ENCODE measurements at places on chromosomes 6 and 20.

GRCh38 chr6:45677381-45678284 is 299.9 kb upstream of the SUPT3H start:
- DNase-seq = no peak

- DNase-seq = no peak
Observed at GRCh38 chr6:114151064-114151690, 180.2 kb upstream of the HDAC2 start.

DNA sequence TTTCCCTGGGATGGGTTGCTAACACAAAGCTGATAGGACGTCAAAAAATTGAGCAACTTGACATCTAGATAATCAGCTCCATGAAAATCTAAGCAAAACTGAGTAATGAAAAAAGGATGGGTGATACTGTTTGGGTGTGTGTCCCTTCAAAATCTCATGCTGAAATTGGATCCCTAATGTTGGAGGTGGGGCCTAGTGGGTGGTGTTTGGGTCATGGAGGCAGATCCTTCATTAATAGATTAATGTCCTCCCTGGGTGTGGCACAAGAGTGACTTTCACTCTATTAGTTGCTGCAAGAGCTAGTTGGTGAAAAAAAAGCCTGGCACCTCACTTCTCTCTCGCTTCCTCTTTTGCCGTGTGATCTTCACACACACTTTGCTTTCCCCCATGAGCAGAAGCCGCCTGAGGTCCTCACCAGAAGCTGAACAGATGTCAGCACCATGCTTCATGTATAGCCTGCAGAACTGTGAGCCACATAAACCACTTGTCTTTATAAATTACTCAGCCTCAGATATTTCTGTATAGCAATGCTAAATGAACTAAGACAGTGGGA is 160.9 kb downstream of the FRK start:
- no peak for DNase-seq

- DNase-seq = no peak
Observed at GRCh38 chr6:84072442-84072997, 38.9 kb downstream of the MRAP2 start.

DNA sequence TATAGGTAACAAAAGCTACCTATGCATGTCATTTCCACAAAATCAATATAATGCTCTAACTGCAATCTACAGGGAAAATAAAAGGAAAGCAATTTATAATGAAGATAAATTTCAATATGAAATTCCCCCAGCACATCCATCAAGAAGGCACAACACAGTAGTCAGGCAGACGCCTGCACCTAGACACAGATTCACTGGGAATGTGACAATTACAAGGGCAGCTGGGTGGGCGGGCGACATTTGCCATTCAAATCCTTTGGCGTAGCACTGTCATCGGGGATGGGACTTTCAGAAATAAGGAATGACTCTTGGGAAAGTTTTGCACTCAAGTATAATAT is 60.4 kb downstream of the SULF2 start:
- DNase-seq = no peak

GRCh38 chr6:72080260-72080941 is 194.1 kb downstream of the RIMS1 start:
- peak; percentile 16 for DNase-seq

DNA sequence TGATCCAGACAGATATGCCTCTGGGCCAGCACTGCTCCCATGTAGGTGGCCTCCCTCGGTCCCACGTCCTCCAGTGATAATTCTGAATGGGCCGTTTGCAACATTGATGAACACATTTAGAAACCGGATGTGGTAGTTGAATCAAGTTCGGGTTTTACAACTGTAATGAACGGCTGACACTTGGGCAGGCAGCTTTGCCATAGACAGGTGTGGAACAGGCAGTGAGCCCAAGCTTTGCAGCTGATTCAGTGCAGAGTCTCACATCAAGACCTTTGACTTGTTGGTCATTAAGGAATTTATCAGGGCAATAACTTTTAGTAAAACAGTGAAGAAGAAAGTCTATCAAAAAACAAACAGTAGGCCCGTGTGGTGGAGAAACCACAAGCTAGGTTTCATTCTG is 466.6 kb upstream of the AGPAT4 start:
- no peak for DNase-seq

DNA sequence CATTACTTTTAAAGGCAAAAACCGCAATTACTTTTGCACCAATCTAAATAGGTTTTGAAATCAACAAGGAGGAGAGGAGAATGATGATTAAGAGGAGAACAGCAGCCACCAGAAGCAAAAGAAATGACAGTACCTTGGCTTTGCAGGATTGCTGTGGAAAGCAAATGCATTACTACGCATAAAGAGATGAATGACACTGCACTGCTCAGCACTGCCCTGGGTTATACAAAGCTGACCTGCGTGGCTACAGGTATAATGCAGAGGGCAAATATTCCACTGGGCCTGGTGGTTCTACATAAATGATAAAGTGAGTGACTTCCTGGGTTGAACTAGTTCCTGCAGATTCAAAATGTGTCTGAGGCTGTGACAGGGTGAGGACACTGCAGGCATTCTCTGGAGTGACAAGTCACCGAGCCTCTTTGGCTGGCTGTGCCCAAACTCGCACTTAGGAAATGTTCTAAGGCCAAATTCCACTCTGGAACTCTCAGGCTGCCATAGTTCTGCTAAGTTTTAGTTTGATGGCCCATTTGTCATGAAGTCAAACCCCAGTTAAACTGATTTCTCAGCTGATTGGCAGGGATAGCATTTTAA is 78.6 kb downstream of the INSM1 start:
- no peak for DNase-seq

DNA sequence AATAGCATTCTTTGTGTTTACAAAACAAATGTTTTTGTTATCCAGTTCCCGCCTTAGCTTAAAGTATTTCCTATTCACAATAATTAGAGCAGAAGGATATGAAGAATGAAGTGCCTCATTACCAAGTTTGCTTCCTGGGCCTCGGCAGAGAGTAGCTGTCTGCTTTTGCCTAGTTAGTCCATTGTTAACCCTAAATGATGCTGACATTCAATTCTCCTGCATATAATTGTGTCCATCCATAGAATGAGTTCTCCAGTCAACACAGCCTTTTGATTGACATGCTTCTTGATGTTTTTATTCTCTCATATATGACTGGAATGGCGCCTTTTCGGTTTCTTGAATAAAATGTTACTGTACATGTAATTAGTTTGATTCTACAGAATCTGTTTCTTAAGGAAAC is 100.9 kb downstream of the MYB start:
- no peak for DNase-seq

GRCh38 chr20:10201321-10201870 is 17.2 kb upstream of the SNAP25 start:
- DNase-seq = no peak

DNA sequence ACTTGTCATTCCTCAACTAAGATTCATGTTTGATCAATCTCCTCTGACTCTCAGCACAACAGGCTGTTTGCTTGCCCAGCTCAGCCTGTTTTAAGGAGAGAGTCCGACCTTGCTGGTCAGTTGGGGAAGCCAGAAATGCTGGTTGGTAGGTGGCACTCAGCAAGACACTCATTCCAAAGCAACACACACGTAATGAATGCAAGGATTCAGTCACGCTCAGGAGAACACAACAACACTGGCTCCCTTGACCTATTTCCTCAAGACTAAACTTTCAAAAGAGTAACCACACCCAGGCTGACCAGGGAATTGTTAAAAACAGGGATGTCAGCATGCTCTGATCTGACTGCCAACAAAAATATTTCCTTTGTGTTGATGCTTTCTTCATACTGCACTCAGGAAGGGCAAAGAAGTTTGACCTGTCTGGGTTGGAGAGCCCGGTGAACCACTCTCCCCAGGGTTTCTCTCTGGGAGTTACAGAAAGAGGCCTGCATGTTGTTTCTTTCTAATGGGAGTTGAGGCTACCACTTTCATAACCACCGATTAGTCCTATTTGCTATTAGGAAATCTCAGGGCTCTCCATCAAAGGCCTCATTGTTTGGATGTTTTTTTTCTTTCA is 25.6 kb upstream of the PREP start:
- no peak for DNase-seq

DNA sequence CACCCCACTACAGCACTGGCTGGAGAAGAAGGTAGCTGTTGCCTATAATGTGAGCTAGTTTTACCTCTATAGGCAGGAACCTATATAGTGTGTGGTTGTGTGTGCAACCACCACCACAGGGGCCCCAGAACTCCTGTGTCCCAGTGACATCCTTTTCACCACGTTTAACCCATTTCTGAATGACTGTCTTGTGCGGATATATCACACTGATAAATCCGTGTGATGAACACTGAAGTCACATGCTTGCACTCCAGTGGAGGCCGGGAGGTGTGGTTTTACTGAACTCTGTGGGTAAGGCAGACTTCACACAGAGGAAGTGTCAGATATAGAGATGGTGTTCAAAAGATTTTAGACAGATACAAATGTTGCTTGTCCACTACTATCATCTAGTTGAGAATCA is 32.5 kb downstream of the SDHAF4 start:
- no peak for DNase-seq

DNA sequence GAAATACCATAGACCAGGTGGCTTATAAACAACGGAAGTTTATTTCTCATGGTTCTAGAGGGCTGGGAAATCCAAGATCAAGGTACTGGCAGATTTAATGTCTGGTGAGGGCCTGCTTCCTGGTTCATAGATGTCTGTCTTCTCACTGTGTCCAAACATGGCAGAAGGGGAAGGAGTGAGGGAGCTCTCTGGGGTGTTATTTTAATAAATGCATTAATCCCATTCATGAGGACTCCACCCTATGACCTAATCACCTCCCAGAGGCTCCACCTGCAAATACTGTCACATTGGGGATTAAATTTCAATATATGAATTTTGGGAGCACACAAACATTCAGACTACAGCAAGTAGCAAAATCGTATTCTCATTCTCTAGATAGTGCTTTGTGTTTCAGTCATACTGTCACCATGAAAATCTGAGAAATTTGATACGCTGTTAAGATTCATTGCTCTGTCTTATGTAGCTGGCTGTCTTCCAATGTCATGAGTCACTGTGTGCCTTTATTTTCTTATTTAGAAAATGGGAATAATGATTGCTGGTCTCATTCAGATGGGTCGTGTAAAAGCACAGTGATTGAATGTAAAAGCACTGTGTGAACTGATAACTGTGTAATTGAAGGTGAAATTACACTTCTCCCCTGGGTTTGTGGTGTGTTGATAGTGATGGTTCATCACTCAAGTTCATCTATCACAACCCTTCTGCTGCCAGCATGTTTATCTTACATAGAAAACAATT is 8.9 kb upstream of the ERVFRD-1 start:
- DNase-seq = peak; percentile 70

- DNase-seq = no peak
Observed at GRCh38 chr20:37681384-37682112, 12.3 kb upstream of the CTNNBL1 start.

GRCh38 chr6:41232667-41233066 is 4.5 kb downstream of the TREML4 start:
- DNase-seq = no peak

Measured in NCI-H2029 (cell line).